Stimulated activated naive B cell treated with anti-CD40 and anti-IgM and Interleukin-4, amounts not matched to agents 10 μg/mL and 1 μg/mL and 100 μg/mL, for 72 hours (primary cell): ENCODE measurements at places on chromosomes 12 and 14.

DNA sequence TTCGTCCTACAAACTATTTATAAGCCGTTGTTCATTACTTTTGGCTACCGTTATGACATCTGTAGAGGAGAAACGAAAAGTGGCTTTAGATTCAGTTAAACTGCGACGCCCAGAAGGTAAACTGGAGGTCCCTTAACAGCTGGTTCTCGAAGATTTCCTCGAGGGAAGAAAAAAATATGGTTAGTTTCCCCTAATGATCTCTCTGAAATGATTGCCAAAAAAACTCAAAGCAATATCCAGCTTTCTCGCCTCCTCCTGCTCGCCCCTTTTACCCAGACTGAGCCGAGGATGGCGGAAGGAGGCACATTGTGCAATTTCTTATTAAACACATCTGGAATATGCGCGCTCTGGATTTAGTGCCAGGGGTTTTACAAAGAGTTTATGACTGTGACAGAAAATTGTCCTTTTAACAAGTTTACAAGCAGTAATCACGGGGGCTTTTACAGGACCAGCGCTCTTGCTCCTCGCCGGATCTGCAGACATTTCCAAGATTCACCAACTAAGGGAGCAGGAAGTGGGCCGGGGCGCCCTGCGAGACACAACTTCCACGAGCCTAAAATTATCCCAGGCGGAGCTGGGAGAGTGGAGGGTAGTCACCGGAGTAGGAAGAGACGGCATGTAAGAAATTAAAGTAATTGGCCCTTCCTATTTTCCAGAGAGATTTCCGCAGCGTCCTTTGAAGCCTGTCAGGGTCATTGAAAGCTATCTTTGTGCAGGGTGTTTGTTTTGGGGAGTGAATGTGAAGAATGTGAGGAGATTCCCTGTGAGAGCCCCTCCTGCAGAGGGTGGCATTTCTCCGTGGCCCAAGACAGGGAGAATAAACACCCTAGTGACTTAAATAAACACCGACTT, 5.6 kb downstream of the SIX1 start:
- peaks cover 3% of the 10 kb centered on the region for H3K36me3 ChIP-seq
- H3K27ac ChIP-seq, result peak overlapping the region; percentile 90
- no peak for DNase-seq
- H3K27me3 ChIP-seq, result peaks cover 89% of the 10 kb centered on the region

DNA sequence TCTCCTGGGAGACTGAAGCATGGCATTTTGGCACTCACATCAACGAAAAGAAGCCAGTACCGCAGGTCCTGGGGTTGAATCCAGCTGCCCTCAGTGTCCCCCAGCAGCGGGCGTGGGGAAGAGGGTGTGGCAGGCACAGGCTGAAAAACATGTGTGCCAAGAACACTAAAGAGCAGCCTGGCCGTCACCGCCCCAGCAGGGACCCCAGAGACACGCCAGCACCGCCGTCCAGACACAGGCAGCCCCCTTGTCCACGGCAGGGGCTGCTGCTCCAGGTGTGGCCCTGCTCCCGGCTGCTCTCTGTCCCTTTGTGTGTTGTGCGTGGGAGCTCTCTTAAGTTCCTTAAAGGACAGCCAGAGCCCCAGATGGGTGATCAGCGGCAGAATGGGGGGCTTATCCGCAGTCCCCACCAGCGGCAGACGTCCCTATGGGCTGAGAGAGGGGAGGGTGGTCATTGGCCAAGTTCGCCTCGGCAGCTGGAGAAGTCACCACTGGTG, 556 bp downstream of the PHETA1 start:
- no peaks in the 10 kb centered on the region for H3K27me3 ChIP-seq
- no peak for DNase-seq
- no peak overlapping the region for H3K27ac ChIP-seq
- peak overlapping the region; percentile 89 for H3K4me3 ChIP-seq

DNA sequence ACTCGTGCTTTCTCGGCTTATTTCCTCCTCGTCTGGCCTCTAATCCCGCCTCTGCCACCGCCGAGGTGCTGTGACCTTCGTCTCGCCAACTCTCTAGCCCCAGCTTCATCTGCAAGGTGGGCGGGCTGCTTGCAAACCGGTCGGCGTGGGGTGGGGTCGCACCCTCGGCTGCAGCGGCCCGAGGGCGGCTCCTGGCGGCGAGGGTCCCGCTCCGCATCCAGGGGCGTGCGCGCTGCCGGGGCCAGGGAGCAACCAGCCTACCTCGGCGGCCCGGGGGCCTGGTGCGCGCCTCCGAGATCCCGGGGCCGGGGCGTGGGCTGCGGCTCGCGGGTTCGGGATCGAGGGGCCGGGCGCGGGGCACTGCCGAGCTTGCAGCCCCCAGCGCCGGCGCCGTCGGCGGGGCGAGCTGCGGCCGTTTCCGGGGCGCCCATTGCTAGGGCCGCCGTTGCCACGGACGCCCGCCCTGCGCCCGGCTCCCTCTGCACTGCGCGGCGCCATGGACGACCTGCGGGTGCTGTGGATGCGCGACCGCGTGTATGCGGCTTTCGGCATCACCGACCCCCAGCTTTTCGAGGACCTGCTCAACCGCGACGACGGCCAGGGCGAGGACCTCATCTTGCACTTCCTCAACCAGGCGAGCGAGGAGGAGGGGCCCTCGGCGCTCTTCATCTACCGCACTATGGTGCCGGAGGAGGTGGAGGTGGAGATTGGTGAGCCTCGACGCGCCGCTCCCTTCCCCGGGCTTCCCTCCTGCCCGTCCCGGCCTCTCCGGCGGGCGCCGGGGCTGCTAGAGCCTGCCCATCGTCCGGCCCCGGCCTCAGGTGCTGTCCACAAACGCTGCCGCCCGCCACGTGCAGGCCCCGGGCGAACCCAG, at the start of gene DNAH10:
TSS of gene DNAH10 (plus strand) at position 461 of the 874 bp plus-strand sequence. CDS start at position 497, 36 bp downstream.
- peaks cover 2% of the 10 kb centered on the region for H3K4me1 ChIP-seq
- no peaks in the 10 kb centered on the region for H3K27me3 ChIP-seq
- H3K36me3 ChIP-seq, result peaks cover 8% of the 10 kb centered on the region
- H3K27ac ChIP-seq, result peak within 1 kb of the TSS; percentile 59
- DNase-seq, result peak; percentile 54
- H3K4me3 ChIP-seq, result peak within 1 kb of the TSS; percentile 83

- H3K4me3 ChIP-seq, result no peak overlapping the region
- DNase-seq, result no peak
- no peaks in the 10 kb centered on the region for H3K36me3 ChIP-seq
Measured at GRCh38 chr12:56581418-56582145, 48.5 kb downstream of the BAZ2A start.

DNA sequence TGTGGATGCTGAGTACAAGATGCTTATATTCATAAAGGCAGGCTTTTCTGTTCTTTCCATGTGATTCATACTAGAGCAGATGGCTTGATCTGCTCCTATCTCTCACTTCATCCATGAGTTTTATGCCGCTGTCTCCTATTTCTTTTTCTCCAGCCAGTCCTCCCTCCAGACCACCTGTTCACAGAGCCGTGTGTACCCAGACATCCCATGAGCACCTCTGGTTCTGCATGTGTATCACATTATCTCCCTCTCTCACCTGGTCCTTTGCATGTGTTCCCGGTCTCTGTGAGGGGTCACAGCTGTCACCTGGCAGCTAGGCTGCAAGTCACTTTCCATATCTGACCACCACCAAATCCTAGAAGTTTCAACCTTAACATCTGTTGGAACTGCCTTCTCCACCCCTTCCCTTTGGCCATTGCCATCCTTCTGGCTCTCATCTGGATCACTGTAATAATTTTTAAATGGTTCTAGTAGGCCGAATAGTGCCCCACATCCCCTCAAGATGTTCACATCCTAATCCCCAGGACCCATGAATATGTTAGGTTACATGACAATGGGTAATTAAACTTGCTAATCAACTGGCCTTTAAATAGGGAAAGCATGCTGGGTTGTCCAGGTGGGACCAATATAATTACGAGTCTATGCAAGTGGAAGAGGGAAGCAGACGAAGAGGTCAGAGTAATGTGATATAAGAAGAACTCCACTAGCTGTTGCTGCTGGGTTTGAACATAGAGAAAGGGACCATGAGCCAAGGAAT, 168.1 kb downstream of the SNAPC1 start:
- H3K4me1 ChIP-seq, result no peaks in the 10 kb centered on the region
- H3K27ac ChIP-seq, result no peak overlapping the region

DNA sequence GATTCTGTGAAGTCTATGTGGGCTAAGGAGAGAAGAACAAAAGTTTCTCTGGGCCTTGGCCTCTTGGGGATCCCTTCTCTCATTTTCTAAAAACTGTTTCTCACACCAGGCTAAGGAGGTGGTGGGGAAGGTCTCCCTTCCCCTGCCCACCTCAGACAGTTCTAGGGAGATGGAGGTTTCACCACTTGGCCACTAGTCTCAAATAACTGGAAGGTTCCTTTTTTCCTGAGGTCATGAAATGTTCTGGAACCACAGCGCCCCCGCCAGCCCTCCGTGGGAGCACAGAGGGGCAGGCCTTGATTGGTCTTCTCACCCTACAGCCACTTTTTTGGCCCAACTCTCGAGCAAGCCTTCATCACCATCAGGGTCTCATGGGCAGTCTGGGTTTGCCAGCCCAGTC, 12.6 kb downstream of the C12orf43 start:
- no peaks in the 10 kb centered on the region for H3K4me1 ChIP-seq
- H3K36me3 ChIP-seq, result peaks cover 55% of the 10 kb centered on the region
- H3K27me3 ChIP-seq, result no peaks in the 10 kb centered on the region
- no peak for DNase-seq
- no peak overlapping the region for H3K4me3 ChIP-seq
- no peak overlapping the region for H3K27ac ChIP-seq

- peaks cover 14% of the 10 kb centered on the region for H3K36me3 ChIP-seq
- H3K4me1 ChIP-seq, result peaks cover 81% of the 10 kb centered on the region
- no peak for DNase-seq
- peak overlapping the region; percentile 22 for H3K4me3 ChIP-seq
Measured at GRCh38 chr14:92585981-92586937, 72.7 kb downstream of the RIN3 start.

- no peak for DNase-seq
- no peaks in the 10 kb centered on the region for H3K4me1 ChIP-seq
- H3K36me3 ChIP-seq, result no peaks in the 10 kb centered on the region
- no peak overlapping the region for H3K4me3 ChIP-seq
- no peak overlapping the region for H3K27ac ChIP-seq
Measured at GRCh38 chr12:118830296-118830695, 151.0 kb upstream of the SRRM4 start.

- no peak overlapping the region for H3K4me3 ChIP-seq
- H3K36me3 ChIP-seq, result no peaks in the 10 kb centered on the region
- no peaks in the 10 kb centered on the region for H3K27me3 ChIP-seq
- no peaks in the 10 kb centered on the region for H3K4me1 ChIP-seq
- H3K27ac ChIP-seq, result no peak overlapping the region
Measured at GRCh38 chr12:29889737-29890136, 106.0 kb upstream of the TMTC1 start.

DNA sequence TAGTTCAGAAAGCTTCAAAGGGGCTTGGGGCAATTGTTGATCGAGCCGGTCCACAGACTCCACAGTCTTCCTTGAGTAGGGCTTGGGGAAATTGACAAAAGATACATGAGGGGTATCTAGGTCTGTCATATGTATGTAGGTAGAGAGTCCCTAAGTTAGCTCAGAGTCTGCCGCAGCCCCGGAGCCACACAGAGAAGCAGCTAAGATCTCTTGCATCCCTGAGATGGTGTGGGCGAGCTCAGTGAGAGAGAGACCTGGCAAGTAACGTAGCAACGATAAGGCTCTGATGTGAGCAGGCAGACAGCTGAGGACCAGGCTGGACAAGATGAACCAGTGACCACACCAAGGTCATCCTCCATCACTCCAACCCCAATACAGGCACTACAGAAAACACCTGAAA, 297.6 kb downstream of the TMEM132D start:
- H3K36me3 ChIP-seq, result no peaks in the 10 kb centered on the region
- no peak for DNase-seq
- H3K27me3 ChIP-seq, result no peaks in the 10 kb centered on the region
- no peak overlapping the region for H3K27ac ChIP-seq
- no peak overlapping the region for H3K4me3 ChIP-seq

DNA sequence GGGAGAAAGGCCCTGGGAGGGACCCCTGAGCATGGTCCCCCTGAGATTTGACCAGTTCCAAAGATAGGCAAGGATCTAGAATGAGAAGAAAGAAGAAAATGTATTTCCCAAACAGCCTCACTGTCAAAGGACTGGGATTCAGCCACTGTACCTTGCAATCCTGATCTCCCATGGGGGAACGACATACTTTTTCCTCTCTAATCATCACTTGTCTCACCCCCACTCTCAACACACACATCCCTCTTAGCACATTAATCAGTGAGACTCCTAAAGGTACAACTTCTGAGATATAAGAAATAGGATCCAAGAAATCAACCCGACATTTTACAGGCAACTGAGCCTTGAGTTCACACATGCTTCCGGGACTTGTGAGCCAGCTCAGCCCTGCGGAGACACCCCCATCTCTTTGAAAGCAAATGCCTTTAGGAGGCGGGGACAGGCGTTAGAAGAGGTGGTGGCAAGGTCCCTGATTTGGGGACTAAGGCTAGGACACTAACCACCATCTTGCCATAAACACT, 1.4 kb downstream of the MAP3K9 start:
- no peak overlapping the region for H3K4me3 ChIP-seq
- no peaks in the 10 kb centered on the region for H3K27me3 ChIP-seq

DNA sequence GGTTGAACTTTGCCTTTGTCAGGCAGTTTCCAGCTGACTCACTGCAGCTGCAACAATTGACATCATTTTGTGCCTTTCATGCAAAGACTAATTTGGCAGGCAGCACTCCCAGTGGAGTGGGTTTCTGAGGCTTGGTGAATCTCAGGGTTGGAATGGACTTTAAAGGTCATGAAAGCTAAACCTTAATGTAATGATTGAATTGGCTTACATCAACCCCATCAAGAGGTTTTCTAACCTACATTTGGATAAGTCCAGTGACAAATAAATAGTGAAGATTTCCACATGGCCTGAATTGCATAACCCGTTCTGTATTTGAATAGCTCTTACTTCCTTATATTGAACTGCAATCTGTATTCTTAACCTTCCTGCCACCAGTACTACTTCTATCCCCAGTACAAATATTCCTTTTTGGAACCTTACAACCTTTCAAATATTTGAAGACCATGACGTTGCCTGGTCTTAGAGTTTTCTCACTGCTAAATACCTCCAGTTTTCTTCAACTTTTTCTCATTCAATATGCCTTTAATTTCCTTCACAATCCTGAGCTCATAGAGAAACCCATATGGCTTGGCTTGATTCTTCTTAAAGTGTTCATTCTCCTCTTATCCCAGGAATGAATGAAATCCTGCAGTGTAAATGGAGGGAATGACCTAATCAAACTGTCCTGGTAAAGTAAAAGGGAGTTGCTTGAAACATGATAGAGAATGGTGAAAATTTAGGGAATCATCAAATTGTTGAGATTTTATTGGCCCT, 168.1 kb upstream of the NOVA1 start:
- H3K27ac ChIP-seq, result no peak overlapping the region
- H3K4me1 ChIP-seq, result no peaks in the 10 kb centered on the region
- no peak overlapping the region for H3K4me3 ChIP-seq
- DNase-seq, result no peak
- H3K27me3 ChIP-seq, result no peaks in the 10 kb centered on the region

DNA sequence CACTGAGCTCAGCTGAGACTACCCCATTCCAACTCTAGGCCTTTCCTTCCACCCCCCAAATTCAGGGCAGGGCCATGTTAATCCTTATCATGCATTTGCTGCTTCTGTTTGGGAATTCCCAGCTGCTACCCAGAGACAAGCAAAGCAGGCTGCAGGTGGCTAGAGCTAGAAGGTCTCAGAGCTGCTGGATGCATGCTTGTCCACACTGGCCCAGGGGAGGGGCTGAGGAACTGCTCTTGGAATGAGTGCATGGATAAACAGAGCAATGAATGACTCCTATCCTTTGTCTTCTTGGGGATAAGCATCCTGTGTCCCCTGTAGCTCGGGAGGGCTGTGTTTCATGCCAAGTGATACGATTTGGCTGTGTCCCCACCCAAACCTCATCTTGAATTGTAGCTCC, 136.8 kb upstream of the NOS1 start:
- H3K27me3 ChIP-seq, result peaks cover 3% of the 10 kb centered on the region
- H3K4me1 ChIP-seq, result no peaks in the 10 kb centered on the region
- DNase-seq, result no peak
